GM23248 (cell line): ENCODE measurements at places on chromosomes 12 and 14. TPM values are rescaled to one million over a fixed set of nuclear protein-coding genes. Genes with fewer than 3 reads are reported as not detected.

DNA sequence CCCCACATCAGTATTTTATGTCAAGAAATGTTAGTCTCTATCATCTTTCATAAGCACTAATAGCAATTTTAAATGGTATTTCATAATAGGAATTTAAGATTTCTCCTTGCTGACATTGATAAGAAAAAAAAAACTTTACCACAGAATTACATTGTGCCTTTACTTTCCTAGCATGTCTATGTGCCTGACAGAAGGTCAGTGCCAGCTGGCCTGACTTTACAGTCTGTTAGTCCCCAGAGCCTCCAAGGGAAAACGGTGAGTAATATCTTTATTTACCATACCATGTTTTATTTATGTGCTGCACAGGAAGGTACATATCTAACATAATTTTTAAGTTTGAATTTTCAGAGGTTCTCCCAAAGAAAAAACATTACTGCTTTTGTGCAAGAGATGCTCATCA, 152.0 kb upstream of the AEBP2 start:
- peak; percentile 14 for DNase-seq
- no peaks in the 10 kb centered on the region for H3K36me3 ChIP-seq
- H3K27me3 ChIP-seq, result no peaks in the 10 kb centered on the region
- H3K27ac ChIP-seq, result no peak overlapping the region
- H3K4me3 ChIP-seq, result no peak overlapping the region

- H3K4me1 ChIP-seq, result peaks cover 8% of the 10 kb centered on the region
- H3K36me3 ChIP-seq, result peaks cover 21% of the 10 kb centered on the region
- no peak overlapping the region for H3K27ac ChIP-seq
- DNase-seq, result no peak
- no peak overlapping the region for H3K4me3 ChIP-seq
These were observed 8.6 kb downstream of the RAB5B start for GRCh38 chr12:55982319-55982936.

DNA sequence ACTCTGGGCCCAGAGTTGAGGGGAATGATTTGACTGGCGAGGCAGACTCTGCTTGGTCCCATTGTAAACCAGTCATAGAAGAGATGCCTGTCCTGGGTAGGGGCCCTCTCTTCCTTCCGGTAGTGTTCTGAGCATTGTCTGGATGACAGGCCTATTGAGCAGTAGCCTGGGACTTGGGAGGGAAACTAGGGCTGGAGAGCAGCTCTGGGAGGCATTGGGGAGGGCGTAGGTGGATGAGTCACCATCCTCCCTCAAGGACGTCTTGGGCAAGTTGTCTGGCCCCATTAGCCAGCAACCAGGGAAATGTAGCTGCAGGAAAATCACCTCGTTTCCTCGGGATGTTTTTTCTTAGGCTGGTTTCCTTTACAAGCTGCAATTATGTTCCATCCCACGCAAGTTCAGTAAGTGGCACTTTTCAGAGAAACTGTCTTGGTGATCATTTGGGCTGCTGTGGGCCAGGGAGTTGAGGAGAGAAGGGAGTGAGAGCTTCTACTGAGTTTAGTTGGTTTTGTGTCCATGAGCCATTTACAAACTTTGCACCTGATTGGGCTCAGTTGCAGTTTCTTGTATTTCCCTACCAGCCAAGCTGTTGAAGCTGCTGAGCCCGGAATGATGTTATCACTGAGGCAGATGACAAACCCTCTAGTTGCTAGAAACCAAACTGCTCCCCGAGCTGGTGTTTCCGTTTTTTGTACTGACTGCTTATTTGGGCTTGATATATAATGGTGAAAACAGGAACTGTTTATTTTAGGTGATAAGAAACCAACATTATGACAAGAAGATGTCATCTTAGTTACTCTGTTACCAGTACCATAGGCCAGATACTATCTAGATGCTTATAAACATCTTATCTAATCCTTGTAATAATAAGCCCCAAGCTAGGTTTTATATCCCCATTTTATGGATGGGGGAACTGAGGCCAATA, 147.6 kb downstream of the CHST11 start:
- peak overlapping the region; percentile 67 for H3K4me3 ChIP-seq
- peaks cover 37% of the 10 kb centered on the region for H3K4me1 ChIP-seq
- H3K36me3 ChIP-seq, result no peaks in the 10 kb centered on the region
- peak overlapping the region; percentile 97 for H3K27ac ChIP-seq
- H3K27me3 ChIP-seq, result no peaks in the 10 kb centered on the region
- peak; percentile 98 for DNase-seq

GRCh38 chr12:74537126-74537706, 419 bp upstream of the ATXN7L3B start:
- peak; percentile 78 for DNase-seq
- H3K27me3 ChIP-seq, result no peaks in the 10 kb centered on the region
- 0 out of 2 replicates have a peak, but pooled peaks cover 6% of the 10 kb centered on the region for H3K36me3 ChIP-seq
- peak overlapping the region; percentile 95 for H3K4me3 ChIP-seq
- H3K4me1 ChIP-seq, result peaks cover 30% of the 10 kb centered on the region
- peak overlapping the region; percentile 95 for H3K27ac ChIP-seq

GRCh38 chr12:10082117-10082874, 16.5 kb downstream of the CLEC1A start:
- no peak overlapping the region for H3K27ac ChIP-seq
- DNase-seq, result no peak
- no peak overlapping the region for H3K4me3 ChIP-seq
- no peaks in the 10 kb centered on the region for H3K27me3 ChIP-seq
- no peaks in the 10 kb centered on the region for H3K36me3 ChIP-seq

DNA sequence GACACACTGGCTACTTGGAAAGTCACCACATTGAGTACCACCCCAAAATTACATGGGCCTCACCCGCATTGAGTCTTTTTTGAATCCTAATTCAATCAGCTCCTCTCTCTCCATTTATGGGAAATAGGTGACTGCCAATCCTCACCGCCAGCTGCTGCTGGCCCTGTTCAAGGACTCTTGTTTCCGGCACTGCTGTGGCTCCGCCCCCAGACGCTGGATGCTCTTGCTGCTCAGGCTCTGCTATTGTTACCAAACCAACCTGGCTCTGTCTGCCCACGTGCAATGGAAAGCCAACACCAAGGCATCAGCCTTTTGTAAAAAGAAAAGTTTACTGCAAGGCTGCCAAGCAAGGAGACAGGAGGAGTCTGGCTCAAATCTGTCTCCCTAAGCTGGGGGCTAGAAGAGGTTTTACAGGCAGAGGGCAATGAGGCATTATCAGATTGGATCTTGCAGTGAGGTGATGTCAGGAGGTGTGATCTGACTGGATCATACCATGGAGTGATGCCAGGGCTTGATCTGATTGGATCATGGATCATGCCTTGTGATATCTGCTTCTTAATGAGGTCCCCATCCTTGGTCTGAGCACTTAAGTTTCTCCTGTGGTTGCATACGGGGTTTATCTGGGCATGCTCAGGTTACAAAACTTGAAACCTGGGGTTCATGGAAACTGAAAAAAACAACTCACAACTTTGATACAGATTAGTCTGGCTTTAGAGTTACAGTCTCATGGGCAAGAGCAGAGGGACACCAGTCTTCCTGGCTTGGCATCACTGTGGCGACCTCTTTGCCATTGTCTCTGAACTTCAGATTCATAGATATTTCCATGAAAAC, 117.1 kb upstream of the SLC35F4 start:
- no peak overlapping the region for H3K4me3 ChIP-seq
- H3K27me3 ChIP-seq, result no peaks in the 10 kb centered on the region; the same call in none of the 2 replicates
- no peak overlapping the region for H3K27ac ChIP-seq
- no peaks in the 10 kb centered on the region for H3K36me3 ChIP-seq

GRCh38 chr14:77844802-77845201, 44.9 kb downstream of the ADCK1 start:
- no peaks in the 10 kb centered on the region for H3K27me3 ChIP-seq
- H3K36me3 ChIP-seq, result no peaks in the 10 kb centered on the region
- H3K27ac ChIP-seq, result no peak overlapping the region
- no peak overlapping the region for H3K4me3 ChIP-seq
- DNase-seq, result no peak

DNA sequence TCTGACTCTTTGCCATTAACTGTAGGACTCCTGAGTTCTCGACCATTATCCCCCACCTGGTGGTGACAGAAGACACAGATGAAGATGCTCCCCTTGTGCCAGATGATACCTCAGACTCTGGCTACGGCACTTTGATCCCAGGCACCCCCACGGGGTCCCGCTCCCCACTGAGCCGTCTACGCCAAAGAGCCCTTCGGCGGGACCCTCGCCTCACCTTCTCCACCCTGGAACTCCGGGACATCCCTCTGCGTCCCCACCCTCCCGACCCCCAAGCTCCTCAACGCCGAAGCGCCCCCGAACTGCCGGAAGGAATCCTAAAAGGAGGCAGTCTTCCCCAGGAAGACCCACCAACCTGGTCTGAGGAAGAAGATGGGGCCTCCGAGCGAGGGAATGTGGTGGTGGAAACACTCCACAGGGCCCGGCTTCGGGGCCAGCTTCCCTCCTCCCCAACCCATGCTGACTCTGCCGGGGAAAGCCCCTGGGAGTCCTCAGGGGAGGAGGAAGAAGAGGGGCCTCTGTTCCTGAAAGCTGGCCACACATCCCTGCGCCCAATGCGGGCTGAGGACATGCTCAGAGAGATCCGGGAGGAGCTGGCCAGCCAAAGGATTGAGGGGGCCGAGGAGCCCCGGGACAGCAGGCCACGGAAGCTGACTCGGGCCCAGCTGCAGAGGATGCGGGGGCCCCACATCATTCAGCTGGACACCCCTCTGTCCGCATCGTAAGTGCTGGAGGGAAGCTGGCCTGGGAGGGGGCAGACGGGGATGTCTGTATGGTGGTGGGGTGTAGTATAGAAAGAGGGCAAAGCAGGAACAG, 14.4 kb downstream of the TNFRSF1A start:
- peaks cover 42% of the 10 kb centered on the region for H3K4me1 ChIP-seq
- DNase-seq, result no peak
- no peaks in the 10 kb centered on the region for H3K27me3 ChIP-seq
- H3K27ac ChIP-seq, result no peak overlapping the region

GRCh38 chr12:49716553-49716952, 9.3 kb upstream of the FMNL3 start:
- peaks cover 4% of the 10 kb centered on the region; the same call in 1 of the 2 replicates for H3K27me3 ChIP-seq
- no peaks in the 10 kb centered on the region for H3K36me3 ChIP-seq
- no peak for DNase-seq
- no peak overlapping the region for H3K4me3 ChIP-seq

The KRT78 gene
- total RNA-seq, result not detected in 2 replicates

The SLC15A4 gene
- 50.3 and 69.4 TPM in 2 replicates for total RNA-seq

The SH2B3 gene
- total RNA-seq, result 39.1 and 42.8 TPM in 2 replicates

The KRT5 gene
- total RNA-seq, result not detected in 2 replicates
